LHCN-M2 (cell line): ENCODE measurements at places on chromosomes 12 and 14. TPM values are rescaled to one million over a fixed set of nuclear protein-coding genes. Genes with fewer than 3 reads are reported as not detected.
A peak's percentile ranks its signal among the peaks of the same experiment; 100 is the strongest.

The ART4 gene
- total RNA-seq, result not detected in 2 replicates

The CEP83 gene
- total RNA-seq, result 11.7 and 22.5 TPM in 2 replicates

The C1R gene
- 63.0 and 131 TPM in 2 replicates for total RNA-seq

The TRPV4 gene
- total RNA-seq, result 0.34 TPM in 1 of 2 replicates, not detected in the other

The HEATR5A gene
- total RNA-seq, result 14.2 and 16.5 TPM in 2 replicates

The OTOGL gene
- total RNA-seq, result 0.19 and 0.34 TPM in 2 replicates

The MGP gene
- not detected in 2 replicates for total RNA-seq

The SMIM41 gene
- total RNA-seq, result not detected in 2 replicates

The SLC10A1 gene
- total RNA-seq, result not detected in 2 replicates

DNA sequence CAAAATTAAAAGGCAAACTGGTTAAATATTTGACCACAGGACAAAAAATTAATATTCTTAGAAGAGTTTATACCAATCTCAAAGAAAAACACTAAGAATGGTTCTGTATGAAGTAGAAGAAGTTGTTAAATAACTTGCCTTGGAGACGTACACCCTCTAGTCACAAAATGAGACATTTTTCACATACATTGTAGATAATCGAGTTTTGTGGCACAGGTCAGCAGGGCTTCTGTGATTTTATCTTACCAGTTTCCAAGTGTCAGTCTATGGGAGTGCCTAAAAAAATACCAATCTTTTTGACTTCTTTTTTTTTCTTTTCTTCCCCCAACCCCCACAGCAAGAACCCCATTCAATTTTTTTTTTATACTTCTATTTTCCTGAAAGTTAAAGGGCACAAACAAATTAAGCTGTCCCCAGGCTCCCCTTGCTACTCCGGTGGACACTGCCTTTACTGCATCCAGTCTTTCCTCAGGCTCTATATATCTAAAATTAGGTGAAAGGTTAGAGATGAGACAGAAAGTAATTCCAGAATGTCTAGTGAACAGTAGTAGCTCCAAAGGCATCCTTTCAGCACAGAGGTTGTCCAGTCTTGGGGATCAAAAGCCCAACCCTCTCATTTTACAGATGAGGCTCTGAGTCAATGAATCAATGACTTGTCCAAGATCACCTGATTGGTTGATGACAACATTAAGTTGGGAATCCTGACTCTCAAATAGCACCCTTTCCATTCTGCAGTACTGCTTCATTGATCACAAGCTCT is 6.2 kb downstream of the LIMA1 start:
- DNase-seq, result no peak

- DNase-seq, result no peak
Observed at GRCh38 chr12:38141861-38142260, 174.7 kb upstream of the ALG10B start.

- peak; percentile 29 for DNase-seq
Observed at GRCh38 chr14:56331592-56332216, 213.5 kb downstream of the PELI2 start.

- no peak for DNase-seq
Observed at GRCh38 chr12:40375076-40375475, 150.3 kb downstream of the LRRK2 start.

- no peak for DNase-seq
Observed at GRCh38 chr12:51972422-51972812, 20.9 kb downstream of the ACVR1B start.

- DNase-seq, result peak; percentile 64
Observed at GRCh38 chr14:29926701-29927375, 809 bp downstream of the PRKD1 start.

DNA sequence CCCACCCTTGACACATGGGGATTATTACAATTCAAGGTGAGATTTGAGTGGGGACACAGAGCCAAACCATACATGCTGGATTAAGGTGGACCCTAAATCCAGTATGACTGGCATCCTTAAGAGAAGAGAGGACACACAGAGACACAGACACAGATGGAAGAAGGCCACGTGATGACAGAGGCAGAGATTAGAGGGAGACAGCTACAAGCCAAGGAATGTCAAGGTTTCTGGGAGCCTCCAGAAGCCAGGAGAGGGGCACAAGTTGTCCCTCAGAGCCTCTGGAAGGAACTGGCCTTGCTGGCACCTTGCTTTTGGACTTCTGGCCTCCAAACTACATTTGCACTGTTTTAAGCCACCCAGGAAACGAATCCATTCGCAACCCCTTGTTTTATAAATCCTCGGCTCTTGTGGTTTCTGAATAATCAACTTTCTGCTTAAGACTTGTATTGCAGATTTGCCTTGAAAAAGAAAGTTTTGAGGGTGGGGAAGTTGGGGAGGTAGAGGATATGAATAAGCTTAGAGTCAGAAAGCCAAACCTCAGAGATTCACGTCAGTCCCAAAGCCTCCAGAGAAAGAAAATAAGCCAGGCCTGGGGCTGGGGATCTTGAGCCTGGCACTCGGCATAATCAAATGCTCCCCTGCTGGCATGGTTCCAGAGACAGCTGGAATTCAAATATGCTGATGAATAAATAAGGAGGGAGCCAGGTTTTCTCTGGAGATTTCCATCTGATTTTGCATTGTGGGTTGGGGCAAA is 224.2 kb upstream of the PWP1 start:
- peak; percentile 90 for DNase-seq

DNA sequence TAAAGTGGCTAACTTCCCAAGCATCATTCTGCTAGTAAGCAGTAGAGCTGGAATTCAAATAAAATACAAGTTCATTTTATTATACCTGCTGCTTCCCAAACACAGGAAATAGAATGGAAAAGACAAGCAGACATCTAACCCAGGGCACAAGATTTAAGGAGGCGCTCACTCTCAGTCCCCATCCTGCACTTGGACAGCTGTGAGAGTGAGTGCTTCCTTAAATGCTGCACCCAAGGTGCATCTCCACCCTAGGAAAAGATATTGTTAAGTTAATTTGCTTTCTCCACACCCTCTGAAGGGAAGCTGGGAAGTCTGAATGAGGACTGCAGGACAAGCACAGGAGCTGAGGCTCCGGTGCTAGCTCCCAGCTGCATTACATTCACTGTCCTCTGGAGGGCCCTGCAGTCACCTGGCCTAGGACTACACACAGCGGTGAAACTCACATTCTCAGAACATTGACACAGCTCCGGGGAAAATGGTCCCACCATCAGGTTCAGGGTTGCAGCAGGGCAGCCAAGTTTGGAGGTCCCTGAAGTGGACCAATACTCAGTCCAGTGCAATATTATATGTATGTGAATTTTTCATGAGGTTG is 14.2 kb downstream of the HEBP1 start:
- DNase-seq, result no peak

- peak; percentile 28 for DNase-seq
Observed at GRCh38 chr14:20350282-20350681, 6.8 kb downstream of the PARP2 start.

DNA sequence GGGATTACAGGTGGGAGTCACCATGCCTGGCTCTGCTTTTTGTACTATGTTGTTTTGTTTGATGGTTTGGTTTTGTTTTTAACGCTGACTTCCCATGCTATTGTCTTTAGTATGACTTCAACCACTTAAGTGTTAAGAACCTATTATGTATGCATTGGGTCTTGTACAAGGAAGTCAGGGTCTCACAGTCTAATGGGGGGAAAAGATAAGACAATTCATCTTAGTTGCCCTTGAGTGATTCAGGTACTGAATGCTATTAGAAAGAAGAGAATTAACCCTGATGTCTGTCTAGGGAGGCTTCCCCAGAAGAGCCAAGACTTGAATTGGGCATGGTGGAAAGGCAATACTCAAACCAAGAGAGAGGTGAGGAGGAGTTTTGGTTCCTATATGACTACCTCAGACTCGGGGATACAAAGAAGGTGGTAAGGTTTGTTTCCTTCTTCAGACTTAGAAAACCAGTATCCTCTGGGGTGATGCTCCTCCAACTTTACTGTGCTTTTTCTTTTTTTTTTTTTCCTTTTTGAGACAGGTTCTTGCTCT is 64.6 kb downstream of the SUSD6 start:
- DNase-seq, result no peak

- DNase-seq, result no peak
Observed at GRCh38 chr12:86681060-86681459, 424.9 kb upstream of the MGAT4C start.

DNA sequence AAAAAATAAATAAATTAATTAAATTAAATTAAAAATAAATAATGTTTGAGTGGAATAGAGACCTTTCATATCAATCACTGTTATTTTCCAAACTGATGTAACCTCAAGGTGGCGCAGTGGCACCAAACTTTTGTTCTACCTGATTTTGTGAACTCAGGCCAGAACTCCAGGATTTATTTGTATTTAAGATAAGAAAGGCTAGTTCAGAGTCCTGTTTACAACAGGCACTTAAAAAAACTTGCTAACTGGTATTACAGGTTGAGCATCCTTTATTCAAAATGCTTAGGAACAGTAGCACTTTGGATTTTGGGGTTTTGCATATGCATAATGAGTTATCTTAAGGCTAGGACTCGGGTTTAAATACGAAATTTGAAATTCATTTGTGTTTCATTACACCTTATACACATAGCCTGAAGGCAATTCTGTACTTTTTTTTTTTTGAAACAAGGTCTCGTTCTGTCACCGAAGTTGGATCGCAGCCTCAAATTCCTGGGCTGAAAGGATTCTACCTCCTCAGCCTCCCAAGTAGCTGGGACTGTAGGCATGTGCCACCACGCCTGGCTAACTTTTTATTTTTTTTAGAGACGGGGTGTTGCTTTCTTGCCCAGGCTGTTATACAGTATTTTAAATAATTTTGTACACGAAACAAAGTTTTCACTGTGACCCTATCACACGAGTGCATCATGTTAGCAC is 32.4 kb downstream of the YY1 start:
- no peak for DNase-seq

DNA sequence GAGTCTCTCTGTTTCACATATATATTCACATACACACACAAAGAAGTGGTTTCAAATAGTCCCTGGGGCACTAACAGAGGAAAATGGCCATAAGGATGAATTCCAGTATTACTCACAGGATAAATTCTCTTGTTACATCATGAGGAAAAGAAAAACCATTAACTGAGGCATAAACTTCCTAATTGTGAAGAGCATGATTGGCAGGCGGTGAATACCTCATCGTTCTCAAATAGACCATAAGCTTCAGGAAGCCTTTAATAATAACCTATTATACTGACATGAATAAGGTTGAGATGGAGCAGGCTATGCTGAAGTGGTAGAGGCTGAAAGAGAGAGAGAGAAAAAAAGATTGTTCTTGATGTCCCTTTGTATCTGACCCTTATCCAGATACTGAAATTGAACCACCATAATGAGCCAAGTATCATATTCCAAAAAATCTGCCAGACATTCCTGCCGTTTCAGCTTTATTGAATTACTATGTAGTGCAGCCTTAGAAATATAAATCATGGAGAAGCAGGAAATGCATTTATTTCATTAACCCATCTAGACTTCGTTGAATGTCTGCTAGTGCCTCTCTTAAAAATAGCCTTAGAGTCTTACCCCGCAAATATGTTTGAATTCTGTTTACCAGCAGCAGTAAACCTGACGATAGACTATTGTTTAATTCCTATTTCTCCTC is 86.8 kb downstream of the NUAK1 start:
- no peak for DNase-seq

- DNase-seq, result no peak
Observed at GRCh38 chr14:87067591-87067990, 925.4 kb downstream of the GALC start.

- no peak for DNase-seq
Observed at GRCh38 chr14:101361451-101362433, 199.6 kb upstream of the DIO3 start.

DNA sequence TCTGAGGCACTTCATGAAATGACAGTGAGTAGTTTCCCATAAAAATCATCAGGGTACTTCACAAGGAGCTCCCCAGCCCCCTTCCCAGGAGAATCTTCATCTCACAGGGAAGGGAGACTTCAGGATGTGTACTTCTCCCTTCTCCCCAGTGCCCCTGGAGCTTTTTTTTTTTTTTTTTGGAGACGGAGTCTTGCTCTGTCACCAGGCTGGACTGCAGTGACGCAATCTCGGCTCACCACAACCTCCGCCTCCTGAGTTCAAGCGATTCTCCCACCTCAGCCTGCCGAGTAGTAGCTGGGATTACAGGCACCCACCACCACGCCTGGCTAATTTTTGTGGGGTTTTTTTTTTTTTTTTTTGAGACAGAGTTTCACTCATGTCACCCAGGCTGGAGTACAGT is 10.4 kb downstream of the ITPK1 start:
- peak; percentile 54 for DNase-seq

DNA sequence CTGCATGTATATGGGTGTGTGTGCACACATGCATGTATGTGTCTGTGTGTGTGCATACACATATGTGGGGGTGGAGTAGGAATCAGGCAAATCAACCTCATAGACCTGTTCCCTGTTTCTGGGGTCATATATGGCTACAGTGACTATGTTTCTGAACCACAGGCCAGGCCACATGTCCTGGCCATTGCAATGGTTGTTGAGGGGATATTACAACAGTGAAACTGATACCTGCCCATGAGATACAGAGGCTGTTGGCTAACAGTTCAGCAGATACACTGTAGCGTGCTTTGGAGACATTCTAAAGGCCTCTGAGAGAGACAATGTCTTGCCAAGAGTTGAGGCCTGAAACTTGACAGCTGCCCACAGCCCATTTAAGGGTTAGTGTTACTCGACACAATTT is 47.3 kb upstream of the FOS start:
- no peak for DNase-seq

DNA sequence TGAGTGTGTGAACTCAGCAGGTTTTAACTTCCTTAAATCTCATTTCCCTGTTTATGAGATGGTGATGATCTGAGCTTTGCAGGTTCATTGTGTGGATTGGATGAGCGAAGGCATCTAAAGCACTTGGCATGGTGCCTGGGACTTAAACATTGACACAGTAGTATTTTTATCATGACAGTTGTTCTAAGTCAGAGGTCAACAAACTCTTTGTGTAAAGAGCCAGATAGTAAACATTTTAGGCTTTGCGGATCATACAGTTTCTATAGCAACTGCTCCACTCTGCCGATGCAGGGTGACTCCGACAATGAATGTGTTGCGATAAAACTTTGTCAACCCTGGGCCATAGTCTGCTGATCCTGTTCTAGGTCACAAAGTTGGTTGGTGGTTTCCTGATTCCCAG is 25.2 kb downstream of the SLC24A4 start:
- no peak for DNase-seq

DNA sequence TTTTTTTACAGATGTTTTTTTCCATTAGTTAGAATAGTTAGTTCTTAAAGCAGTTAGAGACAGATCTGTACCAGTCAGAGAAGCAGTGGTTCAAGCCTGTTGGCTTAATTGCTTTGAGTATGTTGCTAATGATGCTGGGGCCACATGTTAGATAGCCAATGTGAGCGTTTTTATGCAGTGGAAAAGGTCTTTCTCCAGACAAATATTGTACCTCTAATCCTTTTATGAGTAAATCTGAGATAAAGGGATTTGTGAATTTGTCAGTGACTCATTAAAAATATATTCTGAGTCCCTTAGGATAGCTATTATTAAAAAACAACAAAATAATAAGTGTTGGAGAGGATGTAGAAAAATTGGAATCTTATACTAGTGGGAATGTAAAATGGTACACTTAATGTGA is 154.2 kb downstream of the MSRB3 start:
- DNase-seq, result peak; percentile 39
